ENCODE measurements at places on chromosomes 1 and 21. TPM values are rescaled to one million over a fixed set of nuclear protein-coding genes. Genes with fewer than 3 reads are reported as not detected.

DNA sequence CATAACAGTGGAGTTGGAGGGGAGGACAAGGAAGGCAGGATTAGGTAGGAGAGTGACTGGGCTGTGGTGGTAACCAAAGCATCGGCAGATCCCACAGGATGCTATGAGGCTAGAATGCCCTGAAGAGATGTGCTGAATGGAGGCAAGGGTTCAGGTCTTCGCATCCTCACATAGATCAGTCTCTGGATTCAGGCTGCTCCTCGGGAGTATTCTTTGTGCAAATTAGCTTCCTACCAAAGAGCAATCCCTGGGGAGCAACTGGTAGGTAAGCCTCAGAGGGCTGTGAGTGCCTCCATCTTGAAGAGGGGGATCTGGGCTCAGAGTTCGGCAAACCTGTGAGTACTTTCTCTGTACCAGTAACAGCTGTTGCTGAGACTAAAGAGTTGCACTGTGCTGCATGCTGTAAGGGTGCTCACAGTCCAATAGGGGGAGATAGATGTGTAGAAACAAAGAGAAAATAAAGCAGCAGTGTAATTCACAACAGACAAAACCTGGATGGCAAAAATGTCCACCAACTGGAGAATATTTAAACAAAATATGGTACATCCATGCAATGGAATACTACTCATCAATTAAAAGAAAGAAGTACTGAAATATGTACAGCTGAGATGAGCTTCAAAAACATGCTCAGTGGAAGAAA lies 322.4 kb upstream of the DEPDC1 start:
- no peaks in the 10 kb centered on the region for H3K27me3 ChIP-seq
- H3K27ac ChIP-seq, result no peak overlapping the region
- H3K4me1 ChIP-seq, result no peaks in the 10 kb centered on the region
- no peaks in the 10 kb centered on the region for H3K36me3 ChIP-seq

- no peak overlapping the region for H3K27ac ChIP-seq
- DNase-seq, result no peak
- H3K4me1 ChIP-seq, result no peaks in the 10 kb centered on the region
Observed at GRCh38 chr1:198977909-198978308, 339.1 kb downstream of the PTPRC start.

DNA sequence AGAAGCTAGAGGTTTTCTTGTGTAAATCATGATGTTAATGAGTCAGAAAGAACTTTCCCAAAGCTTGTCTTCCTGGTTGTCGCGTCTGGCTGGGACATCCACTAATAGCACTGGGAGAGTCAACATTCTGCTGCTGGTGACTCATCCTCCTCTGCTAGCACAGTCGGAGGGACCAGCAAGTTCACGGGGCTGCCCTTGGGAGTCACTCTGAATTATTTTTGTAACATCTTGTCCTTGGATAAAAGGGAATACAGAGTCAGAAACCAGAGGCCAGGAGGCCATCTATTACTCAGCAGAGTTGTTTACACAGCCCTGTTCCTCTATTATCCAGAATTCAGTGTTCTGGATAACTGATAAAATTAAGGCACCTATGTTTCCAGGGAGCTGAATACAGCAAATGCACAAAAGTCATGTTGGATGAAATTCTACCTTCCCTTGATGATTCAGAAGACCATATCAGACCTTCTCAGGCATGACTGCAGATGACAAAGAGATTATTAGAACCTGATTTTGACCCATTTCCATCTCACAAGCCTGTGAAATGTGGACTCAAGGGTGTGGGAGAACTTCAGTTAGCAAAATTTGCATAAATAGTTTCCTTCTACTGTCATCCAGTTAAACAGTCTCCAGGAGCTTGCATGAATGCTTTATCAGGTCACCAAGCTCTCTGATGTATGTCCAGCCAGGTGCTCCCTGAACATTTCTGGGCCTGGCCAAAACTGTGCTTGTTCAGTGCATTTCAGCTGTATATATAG lies 68.1 kb downstream of the JAK1 start:
- peak overlapping the region; percentile 24 for H3K27ac ChIP-seq
- H3K4me1 ChIP-seq, result no peaks in the 10 kb centered on the region
- DNase-seq, result peak; percentile 78

DNA sequence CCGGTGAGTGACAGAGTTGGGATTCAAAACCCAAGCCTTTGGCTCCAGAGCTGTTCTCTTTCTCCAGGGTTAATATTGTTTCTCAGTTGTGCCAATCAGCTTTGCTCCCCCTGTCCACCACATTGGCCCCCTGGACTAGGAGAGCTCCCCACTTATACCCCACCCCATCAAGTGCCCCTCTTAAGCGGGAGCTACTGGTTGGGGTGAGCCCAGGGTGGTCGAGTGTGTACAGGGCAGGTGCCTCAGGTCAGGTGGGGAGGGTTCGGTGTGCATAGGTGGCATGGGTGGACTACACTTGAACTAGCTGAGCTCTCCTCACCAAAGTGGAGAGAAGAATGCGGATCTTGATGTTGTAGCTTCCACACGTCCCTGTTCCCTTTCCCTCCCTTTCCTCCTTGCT lies 14.2 kb downstream of the KCNA2 start:
- no peaks in the 10 kb centered on the region for H3K36me3 ChIP-seq
- no peaks in the 10 kb centered on the region for H3K4me1 ChIP-seq
- DNase-seq, result no peak
- H3K27ac ChIP-seq, result no peak overlapping the region
- H3K4me3 ChIP-seq, result no peak overlapping the region
- H3K27me3 ChIP-seq, result no peaks in the 10 kb centered on the region

- no peaks in the 10 kb centered on the region for H3K4me1 ChIP-seq
- H3K27ac ChIP-seq, result no peak overlapping the region
- no peak overlapping the region for H3K4me3 ChIP-seq
- no peaks in the 10 kb centered on the region for H3K27me3 ChIP-seq
- DNase-seq, result no peak
Observed at GRCh38 chr1:210496063-210496462, 167.4 kb downstream of the HHAT start.

Gene TTF2
- 11.2 TPM for total RNA-seq

All from prostate gland (tissue), 2 donors.